ENCODE measurements at places on chromosomes 11 and 22.

- no peak for DNase-seq
Observed at GRCh38 chr11:62402226-62402959, 16.4 kb upstream of the SCGB1A1 start.

GRCh38 chr11:103681855-103682254 is 354.6 kb upstream of the DDI1 start:
- no peak for DNase-seq

- DNase-seq: no peak
Observed at GRCh38 chr22:47027766-47028165, 265.3 kb downstream of the TBC1D22A start.

- DNase-seq: no peak
Observed at GRCh38 chr11:12044799-12045198, 36.4 kb upstream of the DKK3 start.

All from cerebellum (tissue), 4 donors.